ENCODE measurements at places on chromosomes 3 and 15.

DNA sequence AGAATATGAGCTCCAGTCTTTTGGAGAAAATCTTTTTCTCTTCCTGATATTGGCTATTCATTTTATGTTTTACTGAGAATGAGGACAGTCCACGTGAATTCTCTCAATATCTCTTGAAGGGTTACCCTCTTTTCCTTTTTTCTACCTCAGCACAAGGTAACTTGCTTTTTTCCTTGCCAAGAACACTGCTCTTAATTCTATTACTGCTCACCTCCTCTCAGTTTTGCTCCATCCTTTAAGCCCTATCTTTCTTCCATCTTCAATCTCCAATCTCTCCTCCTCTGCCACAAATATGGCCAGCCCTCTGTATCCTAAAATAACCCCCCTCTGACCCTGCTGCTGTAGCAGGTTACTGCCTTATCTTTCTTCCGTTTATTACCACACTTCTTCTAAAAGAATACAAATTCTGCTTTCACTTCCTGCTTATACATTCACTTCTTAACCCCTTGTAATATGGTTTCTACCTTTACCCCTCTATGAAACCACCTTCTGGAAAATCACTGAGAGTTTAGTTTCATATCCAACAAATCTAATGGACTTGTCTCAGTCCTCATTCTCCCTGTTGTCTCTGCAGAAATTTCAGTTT lies 89.0 kb downstream of the NFKBIZ start:
- DNase-seq = peak; percentile 28

GRCh38 chr3:8147711-8148110 lies 353.9 kb upstream of the LMCD1 start:
- DNase-seq = no peak

DNA sequence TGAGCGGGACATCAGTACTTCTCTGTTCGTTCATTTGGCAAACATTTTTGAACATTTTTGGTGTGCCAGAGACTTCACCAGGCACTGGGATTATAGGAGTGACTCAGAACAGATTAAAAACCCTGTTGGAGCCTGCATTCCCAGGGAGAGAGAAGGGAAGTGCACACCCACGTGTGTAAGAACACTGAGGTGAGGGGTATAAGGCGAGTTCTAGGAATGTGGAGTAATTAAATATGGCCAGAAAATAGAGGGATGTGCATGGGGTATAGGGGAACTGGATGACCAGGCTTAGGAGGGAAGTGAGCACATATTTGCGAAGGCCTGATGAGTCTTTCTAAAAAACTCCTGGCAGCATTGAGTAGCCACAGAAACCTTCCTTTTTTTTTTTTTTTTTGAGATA lies 401.2 kb upstream of the C2CD4B start:
- DNase-seq = no peak

DNA sequence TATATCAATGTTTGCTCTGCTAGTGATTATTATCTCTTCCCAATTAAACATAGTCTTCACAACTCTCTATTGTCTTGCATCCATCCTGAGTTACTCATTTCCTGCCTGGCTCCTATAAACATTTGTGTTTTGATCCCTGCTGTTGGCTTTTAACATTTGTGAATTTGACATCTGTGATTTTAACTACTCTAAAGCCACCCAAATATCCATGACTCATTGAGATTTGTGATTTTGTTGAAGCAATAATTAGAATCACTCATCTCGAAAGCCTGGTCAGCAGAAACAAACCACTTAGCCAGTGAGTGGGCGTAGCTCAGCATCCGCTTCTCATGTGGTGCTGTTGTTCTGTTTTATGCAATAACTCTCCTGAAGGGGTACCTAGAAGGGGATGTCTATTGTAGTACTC lies 174.3 kb upstream of the ZBTB20 start:
- no peak for DNase-seq

DNA sequence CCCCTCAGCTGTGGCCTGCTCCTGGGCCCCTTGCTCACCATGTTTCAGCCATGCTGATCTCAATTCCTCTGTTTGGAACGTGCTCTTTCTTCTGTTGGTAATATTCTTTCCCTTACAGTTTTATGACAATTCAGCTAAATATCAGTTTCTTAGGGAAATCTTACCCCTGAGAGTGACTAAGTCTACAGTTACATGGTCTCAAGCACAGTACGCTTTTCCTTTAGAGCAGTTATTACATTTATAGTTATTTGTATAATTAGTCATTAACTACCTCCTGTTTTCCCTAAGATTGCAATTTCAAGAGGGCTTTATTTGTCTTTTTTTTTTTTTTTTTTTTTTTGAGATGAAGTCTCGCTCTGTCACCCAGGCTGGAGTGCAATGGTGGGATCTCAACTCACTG lies 23.5 kb downstream of the C3orf62 start:
- no peak for DNase-seq

DNA sequence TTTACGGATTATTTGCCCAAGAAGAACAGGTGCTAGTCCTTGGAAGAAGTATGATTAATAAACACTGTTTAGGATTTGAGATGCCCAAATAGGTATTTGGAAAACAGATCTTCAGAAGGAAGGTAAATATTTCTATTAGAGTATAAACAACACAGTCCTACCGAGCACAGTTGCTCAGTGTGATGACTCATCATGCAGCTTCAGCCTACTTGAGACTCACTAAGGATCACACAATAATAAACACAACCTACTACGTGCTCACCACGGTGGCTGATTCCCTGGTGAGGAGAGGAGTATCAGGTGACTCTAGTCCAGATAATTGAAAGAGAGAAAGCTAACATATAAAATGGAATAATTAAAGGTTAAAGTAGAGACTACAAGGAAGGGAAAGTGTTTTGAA lies 72.0 kb downstream of the PDZRN3 start:
- no peak for DNase-seq

GRCh38 chr3:124035463-124036121 lies 43.7 kb upstream of the ROPN1 start:
- DNase-seq = no peak

- no peak for DNase-seq
Observed at GRCh38 chr3:100972867-100973266, 20.4 kb downstream of the ABI3BP start.

DNA sequence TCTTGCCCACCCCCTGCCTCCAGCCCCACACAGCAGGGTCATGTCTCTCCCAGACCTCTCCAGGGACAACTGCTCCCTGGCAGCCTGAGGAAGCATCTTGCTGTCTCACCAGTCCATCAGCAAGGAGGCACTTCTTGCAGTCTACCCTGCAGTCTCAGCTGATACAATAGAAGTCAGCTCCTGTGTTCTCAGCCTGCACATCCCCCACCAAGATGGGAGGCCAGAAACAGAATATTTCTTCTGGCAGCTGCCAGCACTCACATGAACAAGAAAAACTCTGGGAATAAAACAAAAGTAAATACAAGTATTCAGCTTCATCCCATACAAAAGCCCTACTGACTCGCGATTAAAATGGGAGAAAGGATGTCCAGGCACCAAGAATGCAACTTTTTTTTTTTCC lies 457.4 kb upstream of the PROK2 start:
- DNase-seq = no peak

- no peak for DNase-seq
Observed at GRCh38 chr3:6022621-6023020, 835.1 kb downstream of the EDEM1 start.

DNA sequence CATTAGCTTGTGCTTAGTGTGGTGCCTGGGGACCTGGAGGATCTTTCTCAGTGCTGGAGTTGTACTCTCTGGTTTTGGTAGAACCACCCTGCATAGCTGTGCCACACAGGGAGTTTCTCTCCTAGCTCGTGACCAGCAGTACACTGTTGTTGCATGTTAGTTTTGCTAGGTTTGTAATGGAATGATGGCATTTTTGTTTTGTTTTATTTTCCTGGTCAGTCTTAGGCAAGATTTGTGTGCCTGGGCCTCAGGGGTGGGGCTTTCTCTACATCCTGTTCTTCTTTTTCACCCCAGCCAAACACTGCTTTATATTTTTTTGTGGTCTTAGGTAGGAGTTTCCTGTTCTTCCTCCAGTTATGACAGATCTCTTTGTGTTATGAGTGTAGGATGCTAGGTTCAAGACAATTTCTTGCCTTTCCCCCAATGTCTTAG lies 534.5 kb upstream of the KCNMB2 start:
- DNase-seq = peak; percentile 52

DNA sequence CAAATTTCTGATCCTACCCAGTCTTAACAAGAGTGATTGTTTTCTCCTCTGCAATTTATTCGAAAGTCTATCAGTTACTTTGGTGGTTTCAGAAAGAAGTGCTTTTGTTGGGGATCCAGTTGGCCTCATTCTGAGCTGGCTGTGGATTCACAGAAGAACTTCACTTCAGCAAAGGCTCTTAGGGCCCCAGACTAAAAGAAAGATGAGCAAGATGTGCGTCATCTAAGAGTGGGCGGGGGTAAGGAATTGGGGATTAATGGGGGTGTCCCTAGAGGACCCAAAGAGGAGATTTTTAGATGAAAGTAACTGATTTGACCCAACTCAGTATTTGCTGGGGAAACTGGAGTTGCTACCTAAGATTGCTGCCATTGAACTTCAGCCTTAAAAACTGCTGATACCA lies 63.9 kb upstream of the TSEN2 start:
- DNase-seq = no peak

DNA sequence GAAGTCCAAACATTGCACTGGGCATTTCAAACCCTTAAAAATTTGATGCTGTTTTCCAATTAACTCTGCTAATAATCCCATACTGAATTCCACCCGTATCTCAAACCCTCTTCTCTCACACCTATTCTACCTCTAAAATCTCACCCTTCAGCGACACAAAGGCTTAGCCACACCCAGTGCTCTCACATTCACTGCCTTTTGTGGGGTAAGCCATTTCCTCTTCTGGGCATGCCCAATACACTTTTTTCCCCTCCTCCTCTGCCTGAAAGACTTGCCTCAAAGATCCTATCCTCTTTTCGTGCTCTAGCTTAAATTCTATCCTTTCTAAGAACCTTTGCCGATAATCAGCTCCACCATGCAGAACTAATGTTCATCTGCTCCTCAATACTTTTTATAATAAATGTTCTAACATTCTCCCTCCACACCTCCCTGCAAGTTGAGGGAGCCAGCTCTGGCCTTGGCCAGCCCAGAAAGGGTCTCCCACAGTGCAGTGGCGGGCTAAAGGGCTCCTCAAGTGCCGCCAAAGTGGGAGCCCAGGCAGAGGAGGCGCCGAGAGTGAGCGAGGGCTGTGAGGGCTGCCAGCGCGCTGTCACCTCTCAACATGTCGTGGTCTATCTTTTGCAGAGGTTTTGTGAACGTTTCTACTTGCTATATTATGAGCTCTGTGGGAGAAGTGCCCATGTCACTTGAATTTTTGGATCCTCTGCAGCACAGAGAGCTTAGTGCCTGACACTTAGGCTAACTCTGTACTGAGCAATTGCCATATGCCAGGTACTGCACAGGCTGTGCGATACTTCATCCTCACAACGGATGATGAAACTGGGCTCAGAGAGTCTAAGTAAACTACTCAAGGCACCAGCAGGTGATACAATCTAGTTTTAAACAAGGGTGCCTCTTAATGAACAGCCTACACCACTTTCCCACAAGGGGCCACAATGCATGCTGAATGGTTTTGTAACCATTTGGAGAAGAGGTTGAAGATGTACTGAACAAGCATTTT lies 53.6 kb upstream of the BCL6 start:
- DNase-seq = no peak

GRCh38 chr3:62139957-62140356 lies 233.4 kb downstream of the FEZF2 start:
- DNase-seq = peak; percentile 30

GRCh38 chr3:118618247-118619040 lies 416.2 kb downstream of the IGSF11 start:
- no peak for DNase-seq

- peak; percentile 65 for DNase-seq
Observed at GRCh38 chr3:100603469-100603868, 5.9 kb upstream of the ADGRG7 start.

DNA sequence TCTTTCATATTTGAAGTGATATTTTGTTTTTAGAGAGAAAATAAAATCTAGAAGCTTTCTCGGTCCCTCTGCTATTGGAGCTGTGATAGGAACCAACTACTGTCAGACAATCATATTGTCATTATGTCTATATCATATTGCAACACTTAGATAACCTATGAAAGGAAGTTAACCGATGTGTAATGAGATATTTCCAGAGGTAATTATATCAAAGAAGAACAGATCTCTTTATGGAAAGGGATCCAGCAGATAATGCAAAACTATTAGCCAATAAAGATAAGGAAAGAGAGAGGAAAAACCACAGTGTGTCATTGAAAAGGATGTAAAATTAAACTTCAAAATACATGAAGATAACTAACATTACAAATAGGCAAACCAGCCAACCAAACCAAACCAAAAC lies 529.1 kb upstream of the CCDC54 start:
- no peak for DNase-seq

DNA sequence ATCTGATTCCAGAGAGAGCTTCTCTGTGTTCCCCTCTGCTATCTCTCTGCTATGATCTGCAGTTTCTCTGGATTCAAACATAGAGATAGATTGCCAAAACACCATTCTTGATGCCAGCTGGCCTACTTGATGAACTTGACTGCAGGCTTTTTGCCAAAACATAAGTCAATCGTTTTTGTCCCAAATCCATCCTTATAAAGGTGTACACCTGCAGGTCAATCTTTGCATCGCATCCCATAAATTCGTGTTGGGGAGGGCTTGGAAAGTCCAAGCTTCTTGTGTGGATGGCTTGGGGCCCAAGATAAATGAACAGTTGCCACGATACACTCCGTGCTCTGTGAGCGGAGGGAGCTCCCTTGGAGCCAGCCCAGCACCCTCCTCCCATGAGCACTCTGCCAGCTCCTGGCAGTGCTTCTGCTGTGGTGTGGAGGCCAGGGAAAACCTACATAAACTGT lies 2.7 kb downstream of the CERS3 start:
- no peak for DNase-seq

DNA sequence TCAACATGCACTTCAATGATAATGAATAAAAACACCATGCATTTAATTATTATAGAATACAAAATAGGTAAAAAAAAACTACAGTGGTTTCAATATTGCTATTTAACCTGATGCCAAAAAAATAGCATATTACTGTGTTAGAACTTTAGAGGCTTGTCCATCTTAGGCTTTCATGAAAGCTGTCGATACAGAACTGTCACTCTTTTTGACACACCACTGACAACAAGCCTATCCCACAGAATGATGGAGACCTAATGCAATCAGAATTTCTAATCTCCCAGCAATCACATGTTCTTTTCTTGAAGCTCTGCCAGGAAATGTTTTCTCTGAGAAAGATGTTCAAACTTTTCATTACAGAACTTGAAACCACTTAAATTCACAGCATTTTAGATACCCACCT lies 490.3 kb upstream of the EPHA6 start:
- no peak for DNase-seq

DNA sequence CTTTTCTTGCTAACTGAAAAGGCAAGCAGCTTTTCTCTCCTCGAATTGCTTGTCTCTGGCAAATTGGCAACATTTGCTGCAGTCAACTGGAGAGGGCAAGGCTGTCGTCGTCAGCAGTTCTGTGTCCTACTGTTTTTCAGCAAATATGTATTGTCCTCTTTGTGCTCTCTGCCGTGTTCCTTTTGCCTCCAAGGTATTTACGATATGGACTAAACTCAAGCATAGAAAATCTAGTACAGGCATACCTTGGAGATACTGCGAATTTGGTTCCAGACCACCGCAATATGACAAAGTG lies 558 bp upstream of the SLC30A4 start:
- DNase-seq = no peak

- DNase-seq = peak; percentile 98
Observed at GRCh38 chr3:186254676-186255650, 107.1 kb downstream of the DGKG start.

GRCh38 chr15:59300618-59301139 lies 72.0 kb downstream of the MYO1E start:
- DNase-seq = no peak

- DNase-seq = no peak
Observed at GRCh38 chr15:101262551-101262950, 10.7 kb upstream of the CHSY1 start.
